ENCODE measurements at places on chromosomes 1 and 21. TPM values are rescaled to one million over a fixed set of nuclear protein-coding genes. Genes with fewer than 3 reads are reported as not detected.
A peak's percentile ranks its signal among the peaks of the same experiment; 100 is the strongest.

DNA sequence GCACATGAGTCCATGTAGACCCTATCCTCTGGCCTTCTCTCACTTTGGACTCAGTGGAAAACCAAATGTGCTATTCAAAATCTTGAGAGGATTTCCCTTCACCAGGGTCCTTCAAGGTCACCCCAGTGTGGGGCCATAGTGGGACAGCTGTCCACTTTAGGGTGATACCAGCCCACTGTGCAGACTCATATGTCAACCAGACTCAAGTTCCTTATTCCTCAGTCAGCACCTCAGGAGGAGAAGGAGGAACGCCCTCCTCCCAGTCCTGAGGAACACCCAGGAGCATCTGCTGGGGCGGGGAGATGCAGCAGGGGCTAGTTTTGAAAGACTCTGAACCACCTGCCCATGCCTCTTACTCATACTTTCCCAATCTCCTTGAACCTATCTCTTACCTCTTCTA, 340.9 kb downstream of the MATN1 start:
- DNase-seq = no peak

DNA sequence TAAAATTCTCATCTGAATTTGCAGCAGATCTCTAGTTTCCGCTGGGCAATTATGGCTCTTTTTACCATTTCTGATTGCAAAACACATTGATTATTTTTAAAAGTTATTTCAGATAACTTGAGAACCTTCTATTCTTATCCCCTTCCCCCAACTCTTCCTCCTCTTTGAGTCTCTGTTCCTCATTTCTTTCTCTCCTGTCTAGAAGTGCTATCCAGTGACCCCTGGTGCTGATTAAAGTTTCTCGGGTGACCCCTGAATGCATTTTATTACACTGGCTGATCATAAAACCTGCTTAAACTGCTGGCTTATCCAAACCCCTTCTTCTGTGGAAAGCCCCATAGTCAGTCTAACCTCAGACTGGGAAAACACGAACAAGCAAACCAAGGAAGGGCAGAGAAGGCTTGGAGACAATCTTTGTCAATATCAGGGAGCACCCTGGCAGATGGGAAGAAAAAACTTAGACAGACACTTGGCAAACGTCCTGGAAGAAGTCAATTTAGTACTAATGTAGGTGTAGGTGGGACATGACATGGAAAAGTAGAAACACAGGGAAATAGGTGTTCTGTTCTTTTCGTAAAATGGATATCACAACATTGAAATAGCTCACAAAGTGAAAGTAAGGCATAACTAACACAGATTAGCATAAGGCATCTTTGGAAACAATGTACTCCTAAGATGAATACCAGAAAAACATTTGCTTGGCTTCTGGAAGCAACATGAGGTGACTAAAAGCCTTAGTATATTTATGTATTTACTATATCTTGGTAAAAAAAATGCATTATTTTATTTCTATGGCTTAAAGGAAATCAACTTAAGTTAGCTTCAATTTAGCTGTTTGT, 61.4 kb downstream of the GORAB start:
- no peak for DNase-seq

RASSF5 gene
- total RNA-seq = 0.24 TPM

DNA sequence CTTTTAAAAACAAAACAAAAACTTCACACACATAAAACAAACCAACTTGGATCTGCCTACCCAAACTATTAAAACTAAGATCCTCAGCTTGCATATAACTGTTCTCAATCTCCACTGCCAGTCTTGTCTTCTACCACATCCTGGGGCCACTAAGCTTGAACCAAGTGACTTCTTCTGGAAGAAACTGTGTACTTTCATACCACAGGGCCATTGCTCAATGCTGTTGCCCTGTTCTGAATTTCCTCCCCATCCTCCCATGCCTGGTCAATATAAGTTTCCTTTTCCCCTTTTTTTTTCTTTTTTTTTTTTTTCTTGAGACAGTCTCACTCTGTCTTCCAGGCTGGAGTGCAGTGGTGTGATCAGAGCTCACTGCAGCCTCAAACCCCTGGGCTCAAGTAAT, 109.9 kb downstream of the KIAA0319L start:
- DNase-seq = no peak

- peak; percentile 38 for DNase-seq
These were observed 31.0 kb upstream of the IL19 start for GRCh38 chr1:206739411-206740076.

DNA sequence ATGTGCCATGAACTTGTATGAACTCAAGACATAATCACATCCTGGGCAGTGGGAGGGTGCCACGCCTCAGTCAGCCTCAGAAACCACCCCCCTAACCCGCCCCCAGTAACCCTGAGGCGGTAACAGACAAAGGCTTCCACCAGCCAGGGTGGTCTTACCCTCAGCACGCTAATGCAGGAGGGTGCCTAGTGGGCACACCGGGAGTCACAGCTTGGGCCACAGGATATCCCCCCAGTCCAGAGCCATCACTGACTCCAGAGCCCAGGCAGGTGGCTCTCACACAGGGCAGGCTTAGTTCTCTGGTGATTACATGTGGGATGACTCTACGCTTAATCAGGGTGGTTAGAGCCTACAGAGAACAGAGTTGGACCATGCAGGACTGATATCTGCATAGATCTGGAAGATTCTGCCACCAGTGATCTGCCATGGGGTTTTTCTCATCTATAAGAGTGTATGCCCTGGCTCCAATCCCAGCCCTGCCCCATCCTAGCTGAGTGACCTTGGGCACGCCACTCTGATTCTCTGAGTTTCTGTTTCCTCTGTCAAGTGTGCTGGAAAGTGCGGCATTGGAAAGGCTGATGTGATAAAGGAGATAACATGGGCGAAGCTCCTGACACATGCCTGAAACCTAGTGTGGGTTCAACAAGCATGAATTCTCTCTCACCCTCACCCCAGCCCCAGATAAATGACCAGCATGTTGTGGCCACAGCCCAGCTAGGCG, 27.3 kb downstream of the OPTC start:
- no peak for DNase-seq

IVL gene
- total RNA-seq = not detected

DNA sequence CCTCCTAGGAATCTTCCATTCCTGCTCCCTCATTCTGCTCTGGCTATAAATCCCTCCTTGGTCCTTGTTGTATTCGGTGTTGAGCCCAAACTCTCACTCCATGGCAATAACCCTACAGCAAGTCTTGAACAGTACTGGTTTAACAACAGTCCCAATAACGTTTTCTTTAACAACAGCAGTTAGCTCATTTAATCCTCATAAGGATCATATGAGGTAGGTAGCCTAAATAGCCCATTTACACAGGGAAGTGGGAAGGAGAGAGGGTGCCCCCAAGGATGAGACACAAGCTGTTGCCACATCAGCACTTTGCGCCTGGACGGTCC, 444 bp upstream of the AGTRAP start:
- no peak for DNase-seq

DNA sequence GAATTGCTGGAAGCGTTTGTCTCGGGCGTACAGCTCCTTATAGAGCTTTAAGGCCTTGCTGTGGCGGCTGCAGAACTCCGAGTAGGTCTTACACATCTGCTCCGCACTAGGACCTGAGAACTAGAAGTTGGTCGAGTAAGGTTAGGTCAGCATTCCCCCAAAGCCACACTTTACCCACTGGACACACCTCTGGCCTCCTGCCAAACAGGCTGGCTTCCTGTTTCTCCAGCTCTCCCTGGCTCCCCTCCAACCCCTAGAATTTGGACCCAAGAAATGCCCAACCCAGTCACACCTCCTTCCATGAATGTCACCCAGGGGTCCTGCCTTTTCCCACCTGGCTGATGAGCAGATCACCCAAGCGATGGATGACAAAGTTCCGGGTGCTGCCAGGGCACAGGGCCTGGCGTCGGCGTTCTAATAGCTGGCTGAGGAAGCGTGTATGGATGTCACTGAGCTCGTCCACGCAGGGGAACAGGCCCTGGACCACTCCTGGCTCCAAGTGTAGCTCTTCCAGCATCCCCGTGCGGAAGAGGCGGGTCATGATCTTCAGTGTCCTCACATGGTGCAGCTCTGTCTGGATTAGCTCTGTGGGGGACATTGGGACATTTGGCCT, 15.6 kb downstream of the ARHGEF2 start:
- no peak for DNase-seq

DNA sequence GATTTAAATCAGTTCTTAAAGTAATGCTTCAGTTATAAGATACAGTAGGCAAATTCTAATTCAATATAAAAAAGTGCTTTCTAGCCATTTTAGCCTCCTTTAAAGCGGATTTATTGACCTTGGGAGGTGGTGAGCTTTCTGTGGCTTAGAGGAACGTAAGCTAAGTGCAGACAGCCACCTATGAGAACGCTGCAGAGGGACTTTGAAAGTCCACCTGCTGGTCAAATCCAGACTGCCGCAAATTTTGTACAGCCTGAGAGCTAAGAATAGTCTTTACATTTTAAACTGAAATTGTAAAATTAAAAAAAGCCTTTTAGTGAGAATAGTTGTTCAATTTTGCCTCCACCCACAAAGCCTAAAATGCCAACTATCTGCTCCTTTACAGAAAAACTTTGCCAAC, 67.0 kb upstream of the SSX2IP start:
- DNase-seq = peak; percentile 40

LCE2C gene
- not detected for total RNA-seq

DNA sequence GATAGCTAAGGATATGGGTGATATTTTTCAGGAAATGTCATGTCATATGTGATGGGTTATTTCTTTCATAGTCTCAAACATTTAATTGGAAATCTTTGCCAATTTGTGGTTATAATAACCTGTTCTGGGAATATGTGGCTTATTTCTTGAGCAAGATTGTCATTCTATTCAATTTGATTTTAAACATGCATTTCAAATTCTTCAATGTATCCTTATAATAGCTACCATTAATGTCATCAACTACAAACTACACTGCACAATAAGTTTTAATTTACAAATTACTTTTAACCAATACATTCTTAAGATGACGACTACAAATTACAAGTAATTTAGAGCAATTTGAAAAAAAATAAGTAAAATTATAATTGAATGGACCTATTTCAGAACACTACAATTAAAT, 164.9 kb downstream of the BRINP3 start:
- DNase-seq = no peak

- DNase-seq = no peak
These were observed 139.2 kb downstream of the CLIC6 start for GRCh38 chr21:34807881-34808568.

FOXD3 gene
- total RNA-seq = 41.1 TPM

SMYD3 gene
- total RNA-seq = 25.6 TPM

DNA sequence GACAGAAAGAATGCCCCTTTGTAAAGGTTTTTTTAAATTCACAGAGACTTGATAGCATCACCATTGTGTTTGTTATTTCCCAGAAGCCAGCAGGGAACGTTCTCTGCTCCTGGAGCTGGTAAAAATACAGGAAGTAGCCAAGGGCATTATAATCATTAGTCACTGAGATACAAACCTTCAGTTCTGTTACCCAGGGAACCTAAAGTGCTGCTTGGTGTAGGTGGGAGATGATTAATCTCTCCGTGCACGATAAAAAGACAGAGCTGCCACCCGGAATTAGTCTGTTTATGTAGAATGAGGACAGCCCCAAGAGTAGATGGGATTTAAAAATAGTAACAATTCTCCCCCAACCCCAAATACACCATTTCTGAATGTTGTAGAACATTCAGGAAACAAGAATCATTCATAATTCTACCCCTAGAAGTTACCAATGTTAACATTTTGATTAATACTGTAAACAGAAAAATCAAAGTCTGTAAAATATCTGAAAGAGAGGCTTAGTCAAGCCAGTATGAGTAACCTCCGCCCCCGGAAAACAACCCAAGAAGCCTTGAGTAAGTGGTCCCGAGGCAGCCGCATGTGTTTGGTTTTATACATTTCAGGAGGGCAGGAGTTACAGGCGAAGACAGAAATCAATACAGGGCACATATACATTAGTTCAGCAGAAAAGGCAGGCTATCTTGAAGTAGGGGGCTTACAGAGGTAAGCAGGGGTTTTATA, 45.3 kb upstream of the CTBS start:
- no peak for DNase-seq

KCNJ9 gene
- total RNA-seq = not detected

OR2AK2 gene
- not detected for total RNA-seq

DNA sequence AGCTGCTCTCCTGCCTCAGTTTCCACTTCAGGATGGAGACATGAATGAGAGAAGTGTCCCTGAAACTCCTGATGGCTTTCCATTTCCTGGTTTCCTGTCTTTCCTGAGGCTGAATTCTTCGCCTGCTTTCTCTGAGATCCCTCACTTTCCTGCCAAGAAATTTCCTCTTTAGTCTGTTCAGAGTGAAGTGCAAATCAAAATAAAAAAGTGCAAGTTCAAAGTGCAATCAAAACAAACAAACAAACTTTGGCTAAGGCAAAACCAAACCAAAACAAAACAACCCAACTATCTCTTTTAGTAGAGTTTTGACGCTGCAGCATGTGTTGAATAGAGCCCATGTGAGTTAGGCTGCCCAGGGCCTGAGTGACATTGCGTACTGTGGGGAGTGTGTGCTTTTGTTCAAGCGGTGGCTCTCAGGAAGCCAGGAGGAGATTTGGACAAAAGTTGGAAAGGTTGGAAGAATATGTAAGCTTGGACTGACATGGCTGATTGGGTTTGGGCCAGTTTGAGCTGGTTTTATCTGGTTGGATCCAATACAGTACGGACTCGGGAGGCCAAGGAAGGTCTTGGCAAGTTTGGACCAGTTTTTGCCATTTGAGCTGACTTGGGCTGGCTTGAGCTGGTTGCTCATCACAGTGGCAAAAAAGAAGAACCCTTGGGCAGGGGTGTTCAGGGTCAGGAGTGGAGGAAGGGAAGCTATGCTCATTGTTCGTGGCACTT, 61.1 kb upstream of the TINAGL1 start:
- DNase-seq = peak; percentile 11

DNA sequence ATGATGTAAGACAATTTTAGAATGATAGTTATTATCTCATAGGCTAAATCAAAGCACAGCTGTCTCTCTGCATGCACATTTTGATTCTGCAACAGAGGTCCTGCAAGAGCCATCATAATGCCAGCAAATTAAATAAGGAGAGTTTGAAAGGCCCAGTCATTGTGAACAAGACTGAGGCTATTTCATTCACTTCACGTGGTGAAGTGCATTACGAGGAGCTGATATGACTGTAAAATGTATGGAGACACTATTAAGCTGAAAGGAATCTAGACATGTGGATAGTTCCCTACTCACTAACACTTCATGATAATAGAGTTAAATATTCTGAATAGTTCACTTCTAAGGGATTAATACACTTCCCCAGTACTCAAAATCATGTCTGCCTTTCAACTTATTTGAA, 299.0 kb downstream of the SMYD3 start:
- no peak for DNase-seq

- DNase-seq = no peak
These were observed 460.7 kb upstream of the RGS18 start for GRCh38 chr1:191697556-191697955.

GRCh38 chr1:208737161-208737560, 493.0 kb upstream of the PLXNA2 start:
- no peak for DNase-seq

GRCh38 chr1:163655565-163655964, 333.8 kb downstream of the NUF2 start:
- DNase-seq = no peak

- DNase-seq = no peak
These were observed 89.2 kb downstream of the GPR88 start for GRCh38 chr1:100627054-100627716.

FCRL1 gene
- total RNA-seq = not detected

DNA sequence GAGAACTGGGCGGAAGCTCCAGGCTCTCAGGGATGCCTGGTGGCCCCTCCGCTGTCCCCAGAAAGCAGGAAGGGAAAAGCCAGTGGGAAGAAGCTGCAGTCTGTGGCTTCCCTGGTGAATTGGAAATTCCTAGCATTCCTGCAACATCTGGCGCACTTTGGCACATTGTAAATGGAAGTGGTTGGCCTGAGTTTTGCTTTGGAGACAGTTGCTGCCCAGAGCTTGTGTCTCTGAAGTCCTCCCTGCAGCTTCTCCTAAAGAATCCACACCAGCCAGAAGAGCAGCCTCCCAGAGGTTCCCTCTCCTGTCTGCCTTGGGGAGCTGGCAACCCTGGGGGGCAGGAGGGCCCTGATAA, 48.2 kb downstream of the ARHGEF10L start:
- DNase-seq = peak; percentile 74
